ENCODE measurements at places on chromosomes 2 and 18.

GRCh38 chr18:2871111-2871720, 24.4 kb downstream of the EMILIN2 start:
- no peak for DNase-seq

DNA sequence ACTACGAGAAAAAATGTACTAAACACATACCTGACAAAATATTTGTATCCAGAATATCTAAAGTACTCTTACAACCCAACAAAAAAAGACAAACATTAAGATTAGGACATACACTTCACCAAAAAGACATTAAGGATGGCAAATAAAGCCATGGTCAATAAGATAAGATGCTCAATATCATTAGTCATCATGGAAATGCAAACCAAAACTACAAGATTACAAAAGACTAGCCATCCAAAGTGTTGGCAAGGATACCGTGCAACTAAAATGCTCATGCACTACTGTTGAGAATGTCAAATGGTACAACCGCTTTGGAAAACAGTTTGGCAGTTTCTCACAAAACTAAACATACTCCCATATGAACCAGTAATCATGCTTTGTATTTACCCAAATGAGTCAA, 29.7 kb downstream of the MAP3K2 start:
- DNase-seq = no peak

DNA sequence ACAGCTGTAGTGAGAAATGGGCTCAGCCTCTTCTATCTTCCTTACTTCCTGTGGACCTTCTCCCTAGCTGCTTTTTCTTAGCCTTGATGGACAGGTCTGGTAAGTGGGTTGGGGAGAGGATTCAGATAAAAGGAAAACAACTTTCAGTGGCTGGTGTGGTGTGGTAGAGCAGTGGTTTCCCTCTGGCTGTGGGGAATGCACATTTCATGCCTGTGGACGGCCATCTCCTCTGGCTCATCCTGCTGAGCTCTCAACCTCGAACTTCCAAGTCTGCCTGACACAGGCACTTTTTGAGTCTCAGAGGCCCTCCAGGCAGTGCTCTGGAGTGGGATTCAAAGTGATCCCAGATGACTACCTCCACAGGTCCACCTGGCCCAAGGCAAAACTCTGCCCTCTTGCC, 38.6 kb upstream of the ACADL start:
- DNase-seq = no peak

- no peak for DNase-seq
Measured at GRCh38 chr2:66340521-66340920, 94.4 kb upstream of the MEIS1 start.

DNA sequence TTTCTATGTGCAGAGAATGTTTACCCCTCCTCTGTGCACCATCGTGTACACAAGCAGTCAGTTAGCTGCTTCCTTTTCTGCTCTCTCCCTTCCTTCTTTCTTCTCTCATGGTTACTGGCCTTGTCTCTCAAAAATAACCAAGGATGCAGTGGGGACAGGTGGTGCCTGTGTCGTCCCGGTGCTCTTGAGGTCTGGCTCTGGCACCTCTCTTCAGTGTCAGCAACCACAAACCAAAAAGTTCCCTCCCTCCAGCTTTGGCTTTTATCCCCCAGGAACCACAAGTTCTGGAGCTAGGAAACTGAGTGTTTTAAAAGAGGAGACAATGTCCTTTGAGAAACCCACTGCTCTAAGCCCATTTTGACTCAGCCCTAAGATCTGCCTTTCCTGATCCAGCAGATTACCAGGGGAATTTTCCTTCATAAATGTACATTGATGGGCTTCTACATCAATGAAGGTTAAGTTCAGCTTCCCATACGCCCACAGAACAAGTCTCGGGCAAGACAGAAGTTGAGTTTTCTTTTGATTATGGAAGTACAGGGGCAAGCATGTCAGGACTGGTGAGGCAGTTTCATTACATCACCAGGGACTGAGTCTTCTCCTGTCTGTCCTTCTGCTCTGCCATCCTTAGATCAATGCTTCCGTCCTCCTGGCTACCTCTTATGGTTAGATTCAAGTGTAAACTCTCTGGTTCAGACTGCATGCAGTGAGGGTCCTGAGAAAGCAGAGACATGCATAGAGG, 232.2 kb downstream of the SETBP1 start:
- no peak for DNase-seq

- DNase-seq = no peak
Measured at GRCh38 chr2:118914721-118915453, 27.1 kb upstream of the MARCO start.

- DNase-seq = no peak
Measured at GRCh38 chr2:3664925-3665324, 6.9 kb downstream of the ALLC start.

- DNase-seq = no peak
Measured at GRCh38 chr18:11587432-11587831, 22.0 kb upstream of the SLC35G4 start.

DNA sequence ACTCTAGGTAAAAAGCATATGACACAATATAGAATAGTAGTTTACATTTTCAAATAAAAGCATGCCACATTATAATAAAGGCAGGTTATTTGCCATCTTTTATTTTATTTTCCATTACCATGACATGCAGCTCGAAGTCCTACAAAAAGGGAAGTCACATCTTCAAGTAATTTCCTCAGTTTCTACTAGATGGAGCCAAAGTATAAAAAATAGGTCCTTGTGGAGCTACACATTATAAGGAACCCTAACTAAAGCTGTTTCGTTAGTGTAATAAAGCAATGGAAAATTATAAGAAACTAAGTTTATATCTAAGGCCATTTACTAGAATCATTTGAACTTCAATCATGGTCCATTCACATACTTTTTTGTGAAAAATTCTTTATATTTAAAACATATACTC, 674.5 kb downstream of the KCNJ3 start:
- peak; percentile 60 for DNase-seq

DNA sequence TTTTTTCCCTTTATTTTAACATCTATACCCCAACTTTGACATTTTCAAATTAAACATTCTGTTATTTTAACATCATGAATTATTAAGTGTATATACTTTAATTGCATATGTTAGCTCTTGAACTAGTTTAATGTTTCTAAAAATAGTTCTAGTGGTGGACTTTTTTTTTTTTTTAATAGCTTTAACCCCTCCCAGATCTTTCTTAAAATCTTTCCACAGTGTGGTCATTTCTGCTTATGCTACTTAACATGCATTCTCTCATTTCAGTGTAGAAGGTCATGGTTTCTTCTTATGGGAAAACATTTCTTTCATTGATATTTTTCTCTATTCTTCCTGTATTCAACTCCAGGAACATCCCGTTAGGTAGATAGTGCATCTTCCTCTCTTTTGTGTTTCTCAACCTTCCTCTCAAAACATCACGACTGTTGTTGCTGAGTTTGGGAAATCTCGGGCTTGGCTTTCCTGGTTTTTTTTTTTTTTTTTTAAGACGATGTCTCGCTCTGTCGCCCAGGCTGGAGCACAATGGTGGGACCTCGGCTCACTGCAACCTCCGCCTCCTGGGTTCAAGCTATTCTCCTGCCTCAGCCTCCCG, 849 bp upstream of the TMEM18 start:
- no peak for DNase-seq

DNA sequence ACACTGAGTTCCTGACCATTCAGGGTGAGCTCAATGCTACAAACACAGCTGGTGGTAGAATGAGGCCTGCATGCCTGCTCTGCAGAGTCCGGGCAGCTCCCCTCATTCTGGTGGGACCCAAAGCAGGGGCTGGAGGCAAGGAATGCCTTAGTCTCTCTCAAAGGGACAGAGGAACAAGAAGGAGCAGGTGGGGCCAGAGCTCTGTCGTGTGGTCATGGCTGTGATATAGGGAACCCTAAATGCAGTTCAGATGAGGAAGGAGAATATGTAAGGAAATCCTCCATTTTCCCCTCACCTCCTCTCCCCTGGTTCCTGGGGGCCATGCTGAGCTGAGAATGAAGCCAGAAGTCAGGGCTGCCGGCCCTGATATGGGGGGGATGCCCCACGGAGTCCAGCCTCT, 334.3 kb downstream of the CYP26B1 start:
- no peak for DNase-seq

DNA sequence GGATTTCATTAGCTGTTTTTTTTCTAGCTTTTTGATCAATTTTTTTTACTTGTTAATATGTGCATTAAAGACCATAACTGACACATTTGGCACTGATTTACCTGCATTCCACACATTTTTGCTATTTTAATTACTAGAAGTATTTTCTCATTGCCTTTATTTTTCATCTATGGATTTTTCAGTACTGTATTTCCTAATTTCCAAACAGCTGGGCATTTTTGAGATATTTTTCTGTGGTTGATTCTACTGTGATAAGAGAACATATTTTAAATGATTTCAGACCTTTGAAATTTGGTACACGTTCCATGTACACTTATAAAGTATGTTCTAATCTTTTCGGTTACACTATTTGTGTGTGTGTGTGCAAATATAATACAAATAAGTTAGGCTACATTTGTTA, 135.3 kb downstream of the PARD3B start:
- DNase-seq = no peak

- no peak for DNase-seq
Measured at GRCh38 chr18:45745817-45746461, 22.0 kb downstream of the SLC14A1 start.

GRCh38 chr18:2656237-2656980, 883 bp downstream of the SMCHD1 start:
- no peak for DNase-seq

DNA sequence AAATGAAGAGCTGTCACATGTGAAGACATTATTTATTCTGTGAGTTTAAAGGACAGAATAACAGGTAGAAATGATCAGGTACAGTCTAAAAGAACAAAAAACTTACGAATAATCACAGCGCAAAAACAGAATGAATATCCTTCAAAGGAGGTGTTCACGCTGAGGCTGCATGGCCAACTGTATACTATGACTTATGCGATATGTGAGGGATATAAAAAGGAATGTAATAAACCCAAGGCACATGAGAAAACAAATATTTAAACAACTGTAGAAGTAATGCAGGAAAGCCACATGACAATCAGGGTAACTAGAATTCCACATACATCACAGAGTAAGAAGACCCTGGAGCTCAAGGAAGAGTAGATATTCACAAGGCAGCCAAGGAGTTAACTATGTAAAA, 81.3 kb downstream of the RTTN start:
- DNase-seq = no peak

- DNase-seq = no peak
Measured at GRCh38 chr2:39838589-39838988, 59.5 kb upstream of the THUMPD2 start.

DNA sequence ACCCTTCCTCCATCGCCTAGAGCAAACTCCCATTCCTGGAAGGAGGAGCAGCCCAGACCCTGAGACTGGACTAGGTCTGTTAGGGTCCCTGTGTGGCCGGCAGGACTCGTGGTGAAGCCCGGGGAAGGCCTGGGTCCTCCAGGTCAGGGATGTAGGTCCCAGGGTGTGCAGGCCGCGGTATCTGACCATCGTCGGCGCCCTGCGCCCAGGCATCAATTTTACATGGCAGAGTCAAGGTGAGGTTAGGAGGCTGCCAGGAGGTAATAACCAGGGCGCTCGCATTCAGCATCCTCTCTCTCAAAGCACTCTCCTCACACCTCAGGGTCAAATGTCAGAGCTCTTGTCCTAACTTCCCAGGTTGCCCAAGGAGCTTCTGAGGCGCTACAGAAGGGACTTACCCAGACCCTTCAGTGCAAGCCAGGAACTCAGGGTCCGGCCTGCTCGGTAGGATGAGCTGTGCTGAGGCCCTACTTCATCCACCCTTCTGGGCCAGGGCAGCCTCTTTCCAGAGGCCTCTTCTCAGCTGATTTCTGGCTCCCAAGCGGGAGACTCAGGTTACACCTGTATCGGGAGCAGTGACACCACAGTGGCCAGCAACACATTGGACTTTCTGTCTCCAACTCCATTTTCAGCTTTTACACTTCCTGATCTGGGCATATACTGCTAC, 628 bp downstream of the SH2D6 start:
- no peak for DNase-seq

DNA sequence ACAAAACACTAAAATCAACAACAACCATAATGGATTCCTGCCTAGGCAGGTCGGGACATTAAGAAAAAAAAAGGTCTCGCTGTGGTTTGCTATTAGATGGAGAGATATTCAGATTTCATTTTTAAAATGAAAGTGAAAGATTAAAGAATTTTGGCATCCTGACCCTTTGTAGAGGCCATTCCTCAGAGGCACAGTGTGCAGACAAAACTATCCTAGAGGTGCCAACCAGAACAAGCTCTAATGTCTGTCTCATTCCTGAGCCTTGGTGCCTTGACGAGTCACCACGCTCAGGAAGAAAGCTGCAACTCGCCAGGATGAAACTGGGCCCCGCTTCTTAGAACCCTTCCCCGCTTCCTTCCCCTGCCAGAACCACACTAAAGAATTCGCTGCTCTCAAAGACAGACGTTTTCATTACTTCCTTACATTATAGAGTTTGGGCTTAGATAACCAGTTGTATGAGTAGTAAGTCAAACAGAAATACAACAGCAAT, 156.0 kb downstream of the TGIF1 start:
- DNase-seq = no peak

GRCh38 chr2:134351016-134351415, 97.1 kb downstream of the MGAT5 start:
- no peak for DNase-seq

GRCh38 chr2:27091746-27092695, 5.4 kb downstream of the KHK start:
- no peak for DNase-seq

GRCh38 chr18:50465211-50466153, 90.6 kb downstream of the SKA1 start:
- no peak for DNase-seq

- DNase-seq = no peak
Measured at GRCh38 chr2:224031358-224031970, 7.6 kb downstream of the SERPINE2 start.

- DNase-seq = no peak
Measured at GRCh38 chr18:78754311-78755043, 225.1 kb upstream of the SALL3 start.

DNA sequence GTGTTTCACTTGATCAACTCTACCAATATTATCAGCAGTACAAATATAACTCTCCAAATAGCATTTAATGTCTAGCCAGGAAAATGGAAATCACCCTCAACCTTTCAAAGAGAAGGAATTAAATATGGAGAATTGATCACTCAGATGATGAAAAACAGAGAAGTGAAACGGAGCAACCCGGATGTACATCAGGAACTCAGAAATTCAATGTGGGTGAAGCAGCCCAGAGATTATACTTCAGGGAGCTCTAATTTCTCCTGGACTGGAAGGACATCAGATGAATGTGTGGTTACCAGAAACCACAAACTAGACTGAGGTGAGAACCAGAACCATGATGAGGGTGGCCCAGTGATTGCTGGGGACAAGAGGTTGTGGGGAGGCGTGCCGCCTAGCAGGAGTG, 35.5 kb upstream of the COBLL1 start:
- DNase-seq = no peak

GRCh38 chr2:105249181-105249580, 7.6 kb downstream of the GPR45 start:
- DNase-seq = no peak

Measured in NCI-H2227 treated with DMSO at 0.1 percent for 48 hours (cell line).